ENCODE measurements at places on chromosomes 1 and 21.
A peak's percentile ranks its signal among the peaks of the same experiment; 100 is the strongest.

- no peak for DNase-seq
Measured at GRCh38 chr1:12276225-12276624, 46.4 kb downstream of the VPS13D start.

DNA sequence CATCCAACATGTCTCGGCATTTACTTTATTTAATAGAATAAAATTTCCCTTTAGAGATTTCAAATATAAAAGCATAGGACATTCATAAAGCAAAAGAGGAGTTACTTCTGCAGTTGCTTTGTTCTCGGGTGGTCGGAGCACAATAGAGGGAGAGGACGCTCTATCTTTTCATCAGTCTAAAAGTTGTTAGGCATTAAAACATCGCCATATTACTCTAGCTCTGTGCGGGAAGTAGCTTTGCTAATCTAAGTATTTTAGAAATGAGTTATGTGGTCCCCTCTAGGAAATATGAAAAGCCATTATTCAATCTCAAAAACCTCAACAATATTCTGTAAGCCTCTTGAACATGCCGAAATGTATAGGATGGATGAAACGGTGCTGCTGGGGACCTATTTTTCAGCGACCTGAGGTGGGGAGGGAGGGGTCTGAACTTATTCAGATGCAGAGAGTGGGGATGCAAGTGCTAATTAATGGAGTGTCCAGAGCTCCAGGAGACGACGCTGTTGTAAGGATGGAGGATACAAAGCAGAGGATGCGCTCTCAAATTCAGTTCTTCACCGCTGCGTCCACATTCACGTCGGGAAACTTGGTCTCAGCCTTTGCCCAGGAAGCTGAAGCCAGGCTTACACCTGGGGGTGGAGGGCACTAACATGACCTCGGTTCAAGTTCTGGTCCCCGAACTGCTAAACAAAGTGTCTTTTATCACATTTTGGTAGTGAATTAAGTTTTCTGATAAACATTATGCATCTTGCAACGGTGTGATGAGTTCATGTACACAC lies 6.3 kb downstream of the CDKN2C start:
- DNase-seq, result no peak

DNA sequence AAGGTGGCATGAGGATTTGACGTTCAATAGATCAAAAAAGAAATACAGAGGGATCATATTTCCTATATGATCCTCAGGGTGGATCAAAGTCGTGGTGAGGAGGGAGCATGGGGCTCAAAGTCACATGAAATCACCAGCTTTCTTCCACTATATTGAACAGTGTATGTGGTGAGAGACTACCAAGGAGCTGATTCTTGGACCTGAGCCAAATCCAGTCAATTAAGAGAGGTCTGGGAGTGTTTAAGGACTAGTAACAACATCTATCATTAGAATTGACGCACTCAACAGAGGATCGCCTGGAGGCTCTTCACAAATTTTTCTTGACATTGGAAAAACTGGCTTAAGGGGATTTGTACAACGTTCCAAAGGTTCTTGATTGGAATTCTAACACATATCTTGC lies 267.7 kb upstream of the PROX1 start:
- no peak for DNase-seq

DNA sequence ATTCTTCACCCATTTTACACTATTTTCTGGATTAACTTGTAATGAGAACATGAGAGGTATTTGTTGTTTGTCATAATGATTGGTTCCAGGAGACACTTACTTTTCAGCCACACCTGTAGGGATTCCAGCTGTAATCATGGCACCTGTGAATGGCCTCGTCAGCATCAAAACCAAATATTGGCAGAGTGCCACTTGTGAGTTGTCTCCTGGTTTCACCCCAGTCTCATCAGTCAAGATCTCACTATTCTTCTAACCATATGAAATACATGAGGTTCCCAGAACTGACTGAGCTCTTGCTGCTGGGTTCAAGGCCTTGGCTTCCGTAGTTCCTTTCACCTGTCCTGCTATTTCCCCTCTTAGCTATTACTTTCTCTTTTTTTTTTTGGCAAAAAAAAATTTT lies 246.6 kb upstream of the ADGRL2 start:
- DNase-seq, result no peak

- no peak for DNase-seq
Measured at GRCh38 chr1:246784621-246785493, 60.6 kb downstream of the SCCPDH start.

DNA sequence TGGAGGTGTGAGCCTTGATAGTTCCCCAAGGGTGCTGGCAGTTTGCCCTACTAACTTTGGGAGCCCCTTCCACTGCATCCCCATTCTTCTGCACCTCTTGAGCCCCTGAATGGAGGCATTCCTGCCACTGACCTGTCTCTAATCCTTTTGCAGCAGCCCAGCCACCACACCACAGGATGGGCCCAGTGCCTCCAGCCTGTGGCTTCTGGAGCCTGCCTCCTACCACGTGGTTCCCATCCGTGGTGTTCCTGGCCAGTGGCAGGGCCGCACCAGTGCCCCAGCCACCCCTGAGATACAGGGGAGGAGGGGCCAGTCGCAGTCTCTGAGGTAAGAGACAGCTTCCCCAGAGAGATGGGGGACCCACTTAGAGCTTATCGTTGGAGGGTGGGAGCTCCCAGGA lies 14.4 kb downstream of the INAVA start:
- no peak for DNase-seq

GRCh38 chr1:192133350-192133926 lies 24.8 kb upstream of the RGS18 start:
- no peak for DNase-seq

DNA sequence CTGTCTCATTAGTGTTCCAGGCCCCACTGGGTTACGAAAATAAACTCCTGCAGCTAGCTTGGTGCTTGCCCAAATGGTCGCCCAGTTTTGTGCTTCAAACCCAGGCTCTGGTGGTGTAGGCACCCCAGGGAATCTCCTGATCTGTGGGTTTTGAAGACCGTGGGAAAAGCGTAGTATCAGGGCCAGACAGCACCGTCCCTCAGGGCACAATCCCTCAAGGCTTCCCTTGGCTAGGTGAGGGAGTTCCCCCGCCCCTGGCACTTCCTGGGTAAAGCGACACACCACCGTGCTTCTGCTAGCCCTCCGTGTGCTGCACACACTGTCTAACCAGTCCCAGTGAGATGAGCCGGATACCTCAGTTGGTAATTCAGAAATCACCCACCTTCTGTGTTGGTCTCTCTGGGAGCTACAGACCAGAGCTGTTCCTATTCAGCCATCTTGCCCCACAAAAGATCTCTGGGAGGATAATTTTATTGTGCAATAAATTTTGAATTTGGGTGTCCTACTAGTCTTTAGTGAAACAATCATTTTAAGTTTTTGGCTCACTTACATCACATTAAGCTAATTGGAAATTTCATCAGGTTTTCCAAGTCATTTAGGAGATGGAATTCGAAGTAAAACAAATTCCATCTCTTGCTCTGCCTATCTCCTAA lies 9.4 kb upstream of the SLC25A24 start:
- no peak for DNase-seq

GRCh38 chr1:36951761-36952160 lies 82.6 kb downstream of the GRIK3 start:
- DNase-seq, result no peak

DNA sequence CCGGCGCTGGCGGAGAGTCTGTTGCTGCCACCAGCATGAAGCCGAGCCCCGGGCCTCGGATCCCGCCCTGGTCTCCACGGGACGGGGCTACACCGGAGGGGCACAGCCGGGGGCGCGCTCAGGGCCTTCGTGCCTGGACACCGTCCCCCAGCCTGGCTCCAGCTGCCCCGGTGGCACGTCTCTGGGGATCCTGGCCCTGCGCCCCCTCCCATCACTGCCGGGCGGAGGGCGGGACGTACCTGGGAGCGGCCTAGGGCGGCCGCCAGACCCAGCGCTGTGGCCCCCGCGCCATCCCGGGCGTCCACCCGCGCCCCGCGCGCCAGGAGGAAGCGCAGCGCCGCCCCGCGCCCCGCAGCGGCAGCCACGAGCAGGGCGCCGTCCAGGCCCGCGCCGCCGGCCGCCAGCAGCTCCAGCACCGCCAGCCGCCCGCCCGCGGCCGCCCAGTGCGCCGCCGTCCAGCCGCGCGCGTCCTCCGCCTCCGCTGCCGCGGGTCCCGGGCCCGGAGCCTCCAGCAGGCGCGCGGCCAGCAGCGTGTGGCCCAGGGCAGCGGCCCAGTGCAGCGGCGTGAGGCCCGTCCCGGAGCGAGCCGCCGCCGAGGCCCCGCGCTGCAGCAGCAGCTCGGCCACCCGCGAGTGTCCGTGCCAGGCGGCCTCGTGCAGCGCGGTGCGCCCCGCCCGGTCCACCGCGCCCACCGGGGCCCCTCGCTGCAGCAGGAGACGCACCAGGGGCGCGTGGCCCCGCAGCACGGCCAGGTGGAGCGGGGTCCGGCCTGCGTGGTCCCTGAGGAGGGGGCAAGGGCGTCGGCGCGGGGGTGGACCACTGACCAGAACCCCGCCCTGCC lies 1.0 kb downstream of the ANKRD65 start:
- no peak for DNase-seq

GRCh38 chr1:2256435-2257244 lies 28.5 kb downstream of the SKI start:
- DNase-seq, result no peak

DNA sequence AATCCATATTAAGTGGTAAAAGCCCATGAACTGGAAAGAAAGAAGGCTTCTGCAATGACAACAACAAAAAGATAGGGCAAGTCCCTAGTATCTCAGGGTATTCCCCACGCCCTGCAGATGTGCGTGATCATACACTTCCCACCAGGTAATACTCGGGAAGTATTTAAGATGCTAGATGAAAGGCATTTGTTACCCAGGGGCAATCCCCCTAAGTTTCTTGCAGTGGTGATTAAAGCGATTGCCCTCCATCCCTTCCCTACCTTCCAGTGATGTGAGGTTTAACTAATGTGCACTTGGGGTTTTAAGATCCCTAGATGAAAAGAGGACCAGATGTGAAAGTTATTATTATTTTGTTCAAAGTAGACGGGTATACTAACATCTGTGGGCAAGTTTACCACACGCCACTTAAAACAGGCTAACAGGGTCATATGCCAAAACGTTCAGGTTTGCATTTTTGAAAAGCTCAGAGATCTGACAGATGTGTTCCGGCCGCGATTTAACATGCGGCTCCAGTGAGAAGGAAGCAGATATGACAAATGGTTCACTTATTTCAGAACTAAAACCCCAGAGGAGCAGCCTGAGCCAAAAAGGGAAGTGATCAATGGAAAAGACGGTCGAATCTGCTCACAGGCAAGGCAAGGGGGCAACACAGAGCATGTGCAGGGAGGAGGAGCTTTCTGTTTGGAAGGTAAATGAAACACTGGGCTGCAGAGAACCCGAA lies 17.4 kb downstream of the TIAM1 start:
- peak; percentile 17 for DNase-seq

DNA sequence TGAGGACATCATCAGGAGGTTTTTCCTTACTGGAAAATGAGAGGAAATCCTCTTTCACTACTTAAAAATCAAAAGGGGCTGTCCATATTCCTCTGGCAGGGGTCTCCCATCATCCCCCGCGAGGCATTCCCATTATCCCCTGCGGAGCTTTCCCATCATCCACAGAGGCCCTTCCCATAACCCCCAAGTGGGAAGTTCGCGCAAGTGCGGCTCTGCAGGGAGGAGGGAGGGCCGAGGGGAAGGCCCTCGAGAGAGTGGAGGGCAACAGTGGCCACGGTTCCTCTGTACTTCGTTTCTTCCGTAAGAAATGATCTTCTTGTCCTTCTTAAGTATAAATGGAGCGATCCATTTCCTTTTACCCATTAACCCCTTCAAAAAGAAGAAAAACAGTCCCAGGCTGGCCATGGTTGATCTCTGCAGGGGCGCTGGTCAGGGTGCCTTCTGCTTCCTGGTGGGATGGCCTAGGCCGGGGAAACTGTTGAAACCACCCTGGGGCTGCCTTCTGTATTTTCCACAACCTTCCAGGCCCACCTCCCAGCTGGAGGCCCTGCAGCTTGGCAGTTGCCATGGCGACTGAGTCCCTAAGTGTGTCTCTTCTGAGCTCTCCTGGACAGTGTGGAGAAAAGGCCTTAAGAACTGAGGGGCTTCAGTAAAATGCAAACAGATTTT lies 3.6 kb upstream of the RSPH1 start:
- no peak for DNase-seq

- no peak for DNase-seq
Measured at GRCh38 chr1:113579256-113580018, 179.8 kb downstream of the PHTF1 start.

DNA sequence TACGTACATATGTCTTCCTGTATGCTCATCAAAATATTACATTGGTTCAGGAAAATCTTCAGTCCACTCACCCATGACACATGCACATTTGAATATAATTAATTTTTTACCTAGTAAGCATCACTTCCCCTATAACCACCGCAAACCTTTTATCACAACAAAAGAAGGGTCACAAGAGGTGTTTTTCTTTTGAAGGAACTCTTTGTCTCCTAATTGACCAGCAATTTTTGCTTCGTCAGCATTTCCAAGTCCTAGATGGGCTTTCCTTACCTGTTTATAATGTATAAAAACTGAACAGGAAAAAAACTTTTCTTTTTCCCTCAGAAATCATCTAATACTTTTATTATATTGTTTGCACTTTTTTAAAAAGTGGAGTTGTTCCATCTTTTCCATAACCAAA lies 631.3 kb downstream of the PLA2G4A start:
- DNase-seq, result no peak

GRCh38 chr1:66401244-66401643 lies 132.7 kb upstream of the SGIP1 start:
- DNase-seq, result no peak

- DNase-seq, result no peak
Measured at GRCh38 chr21:43971201-43971991, 40.7 kb upstream of the TRAPPC10 start.

DNA sequence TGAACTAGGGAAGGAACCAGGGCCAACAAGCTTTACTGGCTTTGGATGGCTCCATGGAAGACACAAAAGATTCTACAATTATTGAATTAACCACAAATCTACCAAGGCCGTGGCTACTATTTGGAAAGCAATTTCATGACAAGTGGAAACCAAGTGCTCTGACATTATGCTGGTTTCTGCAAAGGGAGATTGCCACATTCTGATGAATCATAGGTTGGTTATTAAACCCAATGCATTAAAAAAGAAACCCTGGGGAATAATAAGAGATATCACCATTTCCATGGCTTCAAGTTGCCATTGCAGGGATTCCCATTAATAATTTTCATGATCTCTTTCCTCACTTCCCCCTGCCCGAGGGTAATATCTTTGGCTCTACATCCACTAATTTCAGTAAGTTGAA lies 359.2 kb upstream of the NCAM2 start:
- DNase-seq, result no peak

GRCh38 chr1:29004288-29004687 lies 89.9 kb downstream of the EPB41 start:
- DNase-seq, result no peak

DNA sequence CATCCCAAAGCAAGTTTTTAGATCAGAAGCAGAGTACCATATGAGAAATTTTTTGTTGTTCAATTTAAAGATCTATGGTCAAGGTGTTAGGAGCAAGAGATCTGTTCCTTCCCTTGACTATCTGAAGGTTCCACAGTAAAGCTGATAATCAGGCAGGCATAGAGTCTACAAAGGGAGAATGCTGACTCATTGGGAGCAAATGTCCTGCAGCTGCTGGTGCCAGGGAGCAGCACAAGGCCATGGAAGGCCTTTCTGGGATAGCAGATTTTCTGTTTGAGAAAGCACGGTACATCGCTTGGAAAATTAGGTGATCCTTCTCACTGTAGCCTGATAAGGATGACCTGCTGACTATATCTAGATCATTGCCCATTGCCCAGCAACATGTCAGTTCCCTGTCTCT lies 210.1 kb upstream of the C1orf87 start:
- DNase-seq, result no peak

GRCh38 chr1:160168609-160169369 lies 17.4 kb downstream of the ATP1A4 start:
- no peak for DNase-seq

Measured in stimulated activated CD4-positive, alpha-beta T cell treated with anti-CD3 and anti-CD28 coated beads, Interleukin-15, amount 100 ng/mL, for 1 hour (primary cell).